ENCODE measurements at places on chromosomes 7 and 10.

- DNase-seq = no peak
Observed at GRCh38 chr10:21261842-21262294, 263.6 kb downstream of the SKIDA1 start.

- no peak for DNase-seq
Observed at GRCh38 chr7:119348491-119348890, 924.5 kb upstream of the KCND2 start.

DNA sequence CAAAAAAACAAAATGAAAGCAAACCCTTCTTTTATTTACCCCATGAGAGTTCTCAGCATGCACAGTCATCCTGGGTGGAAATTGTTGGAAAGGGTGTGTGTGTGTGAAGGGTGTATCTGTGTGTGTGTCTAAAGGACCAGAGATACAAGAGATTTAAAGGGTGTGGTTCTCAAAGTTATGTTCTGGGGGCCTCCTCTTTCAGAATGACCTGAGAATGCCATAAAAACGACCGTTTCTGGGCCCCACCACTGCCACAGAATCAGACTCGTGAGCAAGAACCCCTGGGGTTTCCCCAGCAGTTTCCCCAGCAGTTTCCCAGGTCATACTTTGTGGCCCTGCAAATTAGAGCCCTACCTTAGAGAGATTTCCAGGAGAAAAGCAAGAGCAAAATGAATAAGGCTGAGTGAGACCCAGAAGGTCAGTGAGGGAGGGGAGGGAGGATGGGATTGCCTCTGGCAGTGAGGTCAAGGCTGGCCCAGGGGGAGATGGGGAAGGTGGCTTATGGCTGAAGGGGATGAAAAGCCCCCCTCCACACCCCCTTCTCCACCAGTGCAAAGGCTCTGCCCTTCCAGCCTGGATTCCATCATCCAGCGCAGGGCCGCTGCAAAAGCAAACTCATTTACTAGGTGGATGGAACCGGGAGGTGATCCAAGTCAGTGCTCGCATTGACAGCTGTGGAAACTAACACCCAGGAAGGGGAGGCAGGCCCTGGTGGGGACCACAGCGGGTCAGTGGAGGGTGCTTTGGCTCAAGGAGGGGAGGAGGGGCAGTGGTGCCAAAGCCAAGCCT lies 10.2 kb downstream of the PYROXD2 start:
- peak; percentile 38 for DNase-seq

DNA sequence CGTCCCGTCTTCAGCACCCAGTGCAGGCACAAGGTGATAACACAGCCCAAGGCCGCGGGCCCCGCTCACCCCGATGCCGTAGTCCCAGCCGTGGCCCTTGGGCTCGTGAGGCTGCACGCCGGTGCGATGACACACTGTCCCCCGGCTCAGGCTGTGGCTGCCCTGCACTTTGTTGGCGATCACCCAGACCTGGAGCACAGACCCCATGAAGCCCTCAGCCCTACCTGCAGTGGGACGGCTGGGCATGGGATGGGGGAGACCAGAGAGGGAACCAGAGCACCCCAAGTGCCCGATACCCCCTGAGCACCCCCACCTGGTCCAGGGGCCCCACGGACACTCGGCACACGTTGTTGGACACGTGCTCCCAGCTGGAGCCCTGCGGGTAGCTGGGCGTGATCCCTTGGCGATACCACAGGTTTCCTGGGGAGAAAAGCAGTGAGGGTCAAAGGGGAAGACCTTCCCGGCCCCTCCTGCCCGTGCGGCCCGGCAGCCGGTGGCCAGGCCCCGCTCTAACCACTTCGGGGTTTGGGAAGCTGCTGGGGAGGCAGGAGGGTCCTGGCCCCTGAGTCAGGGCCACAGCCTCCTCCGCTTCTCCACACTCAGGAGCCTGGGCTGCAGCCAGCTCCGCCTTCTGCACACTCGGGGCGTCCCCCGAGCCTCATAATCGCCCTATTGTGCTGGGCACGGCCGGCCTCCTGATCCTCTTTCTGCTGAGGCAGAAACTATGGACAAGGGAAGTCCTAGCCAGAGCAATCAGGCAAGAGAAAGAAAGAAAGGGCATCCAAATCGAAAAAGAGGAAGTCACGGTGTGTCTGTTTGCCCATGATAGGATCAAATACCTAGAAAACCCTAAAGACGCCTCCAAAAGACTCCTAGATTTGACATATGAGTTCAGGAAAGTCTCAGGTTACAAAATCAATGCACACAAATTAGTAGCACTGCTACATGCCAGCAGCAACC lies 6.7 kb downstream of the BHLHA15 start:
- no peak for DNase-seq

GRCh38 chr7:123569352-123570010 lies 11.9 kb upstream of the NDUFA5 start:
- no peak for DNase-seq

GRCh38 chr7:46165276-46165675 lies 244.2 kb upstream of the IGFBP3 start:
- peak; percentile 93 for DNase-seq

DNA sequence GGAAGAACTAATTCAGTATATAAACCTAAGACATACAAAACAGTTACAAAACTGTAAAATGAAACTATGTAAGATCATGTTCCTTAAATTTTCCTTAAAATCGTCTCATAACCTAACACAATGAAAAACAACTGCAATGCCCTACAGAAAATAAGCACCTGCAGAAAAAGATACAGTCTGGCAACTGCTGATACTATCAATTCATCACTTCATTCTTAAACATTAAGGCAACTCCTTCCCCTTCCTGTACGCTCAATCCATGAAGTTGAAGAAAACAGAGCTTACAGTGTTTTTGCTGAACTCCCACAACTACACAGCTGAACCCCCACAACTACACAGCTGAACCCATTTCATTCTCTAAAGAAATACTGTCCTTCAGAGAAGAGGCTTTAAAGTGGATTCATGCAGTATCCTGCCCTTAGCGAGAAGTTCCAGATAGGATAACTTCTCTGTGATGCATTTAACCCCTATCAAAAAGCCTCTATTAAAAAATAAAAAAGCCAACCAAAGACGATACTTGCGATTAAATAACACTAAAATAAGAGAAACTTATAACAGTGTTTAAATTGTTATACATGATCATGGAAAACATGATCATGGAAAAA lies 50.0 kb downstream of the JMJD1C start:
- DNase-seq = no peak

DNA sequence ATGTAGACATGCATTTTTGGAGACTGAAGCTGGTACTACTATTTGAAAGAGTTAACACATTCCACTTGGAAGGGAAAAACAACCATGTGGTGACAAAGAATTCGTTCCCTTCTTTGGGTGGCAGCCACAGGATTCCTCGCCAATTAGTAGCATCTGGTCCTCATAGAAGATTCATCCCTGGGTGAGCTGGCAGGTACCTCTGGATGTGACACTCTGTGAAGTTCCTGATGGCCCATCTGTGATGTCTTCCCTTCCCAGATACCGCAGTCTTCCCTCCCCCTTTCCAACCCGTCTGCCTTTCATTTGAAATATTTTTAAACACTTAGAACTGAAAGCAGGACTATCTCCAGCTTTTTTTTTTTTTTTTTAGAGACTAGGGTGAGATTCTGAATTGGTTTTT lies 569.5 kb downstream of the TYW1 start:
- no peak for DNase-seq

- peak; percentile 31 for DNase-seq
Observed at GRCh38 chr10:3853547-3854303, 68.7 kb upstream of the KLF6 start.

DNA sequence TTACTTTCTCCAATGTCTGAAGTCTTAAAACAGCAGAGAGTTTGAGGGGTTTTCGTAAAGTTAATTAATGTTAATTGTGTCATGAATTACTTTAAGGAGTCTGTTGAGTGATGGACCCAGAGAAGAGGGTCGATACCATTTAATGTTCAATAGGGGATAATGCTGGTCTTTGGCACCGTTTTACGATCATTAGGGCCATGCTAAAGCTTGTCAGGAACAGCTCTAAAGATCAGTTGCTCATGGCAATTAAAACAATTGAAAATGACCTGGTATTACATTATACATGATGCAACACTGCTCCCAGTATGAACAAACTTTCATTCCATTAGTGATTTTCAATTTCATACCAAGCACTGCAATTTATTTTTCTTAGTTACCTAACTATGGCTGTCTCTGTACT lies 296.9 kb downstream of the ETV1 start:
- no peak for DNase-seq

GRCh38 chr7:149245744-149246143 lies 6.3 kb downstream of the ZNF212 start:
- DNase-seq = no peak

GRCh38 chr10:90640756-90641155 lies 217.1 kb downstream of the HTR7 start:
- no peak for DNase-seq

DNA sequence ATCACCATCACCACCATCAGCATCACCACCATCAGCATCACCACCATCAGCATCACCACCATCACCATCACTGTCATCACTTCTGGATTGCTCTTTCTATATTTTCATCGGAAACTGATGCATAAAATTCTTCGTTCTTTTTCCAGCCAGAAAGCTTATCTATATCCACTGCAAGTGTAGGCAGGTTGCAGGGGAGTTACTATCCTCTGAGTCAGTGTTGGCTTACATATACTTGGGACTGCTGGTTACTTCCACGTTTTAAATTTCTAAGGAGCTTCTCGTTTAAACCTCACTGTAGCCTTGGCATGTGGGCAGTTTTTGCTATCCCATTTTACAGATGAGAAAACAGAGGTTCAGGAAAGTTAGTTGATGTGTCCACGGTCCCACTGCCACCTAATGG lies 66.1 kb downstream of the FOXL3 start:
- DNase-seq = no peak

DNA sequence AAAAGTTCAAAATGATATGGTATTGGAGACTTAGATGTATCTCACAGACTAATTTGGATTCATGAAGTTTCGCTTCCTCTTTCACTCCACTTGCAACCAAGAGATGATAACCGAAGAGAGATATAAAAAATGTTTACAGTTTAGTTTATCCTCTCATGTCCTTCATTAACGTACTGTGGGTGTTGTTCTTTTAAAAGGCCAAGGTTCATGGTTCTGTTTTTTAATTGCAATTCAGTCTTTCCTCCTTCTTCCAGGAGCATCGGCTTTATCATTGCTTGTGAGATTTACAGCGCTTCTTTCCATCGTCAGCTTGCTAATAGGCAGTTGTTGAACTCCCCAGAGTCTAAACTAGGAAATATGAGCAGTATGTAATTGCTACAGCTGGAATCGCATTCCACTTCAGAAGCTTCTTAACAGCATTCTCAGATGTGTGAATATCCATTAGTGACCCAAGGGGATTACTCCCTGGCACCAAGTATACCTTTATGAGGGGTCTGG lies 75.9 kb upstream of the HGF start:
- peak; percentile 54 for DNase-seq

All from amniotic epithelial cell (primary cell).